Pons (tissue), 1 donor: ENCODE measurements at places on chromosomes 2 and 18.

DNA sequence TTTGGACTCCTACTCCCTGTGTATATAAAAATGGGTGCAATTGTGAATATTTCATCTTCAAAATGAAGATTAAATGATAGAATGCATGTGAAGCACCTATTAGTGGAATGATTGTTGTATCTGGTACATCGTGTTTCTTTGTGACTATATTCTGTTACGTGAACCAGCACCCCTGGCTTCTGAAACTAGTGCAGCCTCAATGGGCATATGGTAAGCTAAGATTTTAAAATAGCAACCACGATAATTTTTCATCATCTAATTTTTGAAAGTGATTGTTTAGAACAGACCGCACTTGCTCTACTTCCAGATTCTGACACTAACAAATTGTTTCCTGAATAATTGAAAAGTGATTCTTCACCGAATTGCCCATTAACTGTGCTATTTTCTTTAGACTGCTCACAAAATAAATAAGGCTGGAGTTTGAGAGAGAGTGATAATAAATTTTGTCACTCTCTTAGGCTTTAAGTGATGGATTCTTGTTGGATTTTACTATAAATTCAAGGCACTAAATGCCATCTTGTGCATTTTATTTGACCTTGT, 806.1 kb upstream of the LRATD1 start:
- no peak for DNase-seq

DNA sequence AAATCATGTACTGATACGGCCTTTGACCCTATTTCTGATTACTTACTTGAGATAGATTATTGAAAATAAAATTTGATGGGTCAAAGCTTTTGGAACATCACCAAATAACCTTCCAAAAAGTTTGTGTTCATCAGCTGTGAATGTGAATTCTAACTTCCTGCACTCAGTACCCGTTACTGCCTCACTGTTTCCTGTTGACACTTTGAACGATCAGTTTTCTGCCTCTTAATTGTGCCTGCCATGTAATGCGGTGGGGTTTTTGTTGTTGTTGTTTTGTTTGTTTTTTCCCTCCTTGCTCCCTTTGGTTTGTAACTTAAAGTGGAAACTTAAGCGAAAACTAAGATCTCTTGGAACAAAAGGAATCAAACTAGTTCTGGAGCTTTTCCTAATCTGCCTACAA, 18.9 kb downstream of the ATG16L1 start:
- DNase-seq: no peak

- DNase-seq: peak; percentile 76
Observed at GRCh38 chr2:31170071-31170698, 31.9 kb upstream of the GALNT14 start.

DNA sequence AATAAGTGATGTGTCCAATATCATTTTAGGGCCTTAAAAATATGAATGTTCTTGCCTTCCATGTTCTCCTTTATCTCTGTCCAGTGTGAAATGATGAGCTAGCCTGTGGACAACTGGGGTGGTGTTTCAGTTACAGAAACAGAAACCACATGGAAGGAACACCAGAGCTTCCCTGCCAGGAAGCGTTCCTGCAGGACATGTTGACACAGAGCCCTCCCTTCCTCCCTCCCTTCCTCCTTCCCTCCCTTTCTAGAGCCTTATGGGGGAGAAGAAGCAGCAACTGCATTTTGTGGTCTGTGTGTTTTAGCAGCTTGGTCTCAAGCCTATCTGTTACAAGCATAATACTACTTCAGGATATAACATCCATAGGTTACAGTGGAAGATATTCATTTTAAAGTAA, 539.7 kb upstream of the NETO1 start:
- DNase-seq: no peak

DNA sequence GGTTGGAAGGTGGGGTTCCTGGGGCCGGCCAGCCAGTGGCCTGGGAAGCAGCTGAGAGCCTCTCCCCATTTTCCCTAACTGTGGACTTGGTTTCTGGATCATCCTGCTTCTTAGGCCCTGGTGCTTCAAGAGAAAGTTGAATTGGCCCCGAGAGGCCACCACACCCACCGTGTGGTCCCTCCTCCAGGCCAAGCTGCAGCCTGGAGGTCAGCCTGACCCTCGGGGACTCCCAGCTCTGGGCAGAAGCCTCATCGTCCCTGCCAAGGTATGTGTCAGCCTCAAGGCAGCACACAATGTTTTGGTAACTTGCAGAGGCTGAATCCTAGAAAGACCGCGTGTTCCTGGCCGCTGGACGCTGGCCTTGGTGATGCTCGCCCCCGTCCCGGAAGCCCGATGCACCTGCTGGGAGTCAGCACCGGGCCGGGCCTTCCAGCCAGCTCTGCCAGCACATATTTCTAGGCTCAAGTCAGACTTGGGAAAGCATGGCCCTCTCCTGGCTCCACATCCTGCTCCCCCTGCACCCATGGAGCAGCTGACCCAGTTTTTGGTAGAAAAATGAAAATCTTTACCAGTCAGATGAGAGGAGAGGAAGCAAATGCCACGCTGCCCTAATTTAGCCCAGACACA, 72.6 kb downstream of the ACTR2 start:
- DNase-seq: peak; percentile 54

- no peak for DNase-seq
Observed at GRCh38 chr2:112615051-112615450, 30.6 kb downstream of the CHCHD5 start.

GRCh38 chr2:1771626-1772280, 27.4 kb upstream of the PXDN start:
- DNase-seq: no peak

- DNase-seq: peak; percentile 53
Observed at GRCh38 chr2:102449370-102449974, 23.6 kb upstream of the SLC9A4 start.

GRCh38 chr18:9547782-9548181, 66.6 kb downstream of the PPP4R1 start:
- DNase-seq: no peak

GRCh38 chr18:69616114-69616513, 215.4 kb downstream of the DOK6 start:
- DNase-seq: no peak

GRCh38 chr2:62216616-62217015, 20.7 kb downstream of the B3GNT2 start:
- no peak for DNase-seq

DNA sequence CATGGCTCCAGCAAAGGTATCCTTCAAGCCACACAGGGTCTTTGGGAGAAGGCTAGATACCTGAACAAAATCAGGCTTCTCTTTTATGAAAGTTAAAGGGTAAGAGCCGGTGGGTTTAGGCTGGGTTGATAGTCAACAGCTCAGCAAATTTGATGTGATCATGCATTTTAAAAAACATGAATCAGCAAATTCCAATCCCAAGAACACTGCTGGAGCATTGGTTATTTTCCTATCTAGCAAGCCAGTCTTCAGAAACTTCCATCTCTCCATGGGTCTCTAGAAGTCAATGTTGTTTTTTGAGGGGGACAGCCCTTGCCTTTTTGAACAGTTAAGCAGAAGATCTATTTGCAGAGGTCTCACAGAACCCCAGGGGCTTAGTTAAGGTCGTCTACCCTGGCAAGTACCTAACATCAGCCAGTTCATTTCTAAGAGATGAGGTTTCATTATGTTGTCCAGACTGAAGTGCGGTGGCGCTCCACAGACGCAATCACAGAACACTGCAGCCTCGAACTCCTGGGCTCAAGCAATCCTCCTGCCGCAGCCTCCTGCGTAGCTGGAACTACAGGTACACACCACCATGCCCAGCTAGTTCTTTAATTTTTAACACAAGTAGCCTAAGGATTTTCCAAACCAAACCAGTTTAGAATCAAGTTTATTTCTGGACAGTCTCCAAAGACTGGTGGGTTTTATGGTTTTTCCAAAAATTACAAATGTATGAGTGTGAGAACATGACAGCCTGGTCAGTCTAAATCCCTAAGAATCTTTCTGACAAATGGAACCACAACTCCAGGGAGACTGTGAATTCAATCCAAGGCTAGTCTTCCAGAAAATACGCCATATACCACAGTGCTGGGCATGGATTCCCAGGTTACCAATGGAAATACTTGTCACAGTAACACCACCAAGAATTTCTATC, 4.1 kb upstream of the ZCCHC2 start:
- DNase-seq: no peak

GRCh38 chr2:63764630-63765029, 77.1 kb upstream of the UGP2 start:
- DNase-seq: no peak

GRCh38 chr2:227447606-227448005, 24.4 kb upstream of the AGFG1 start:
- DNase-seq: no peak

DNA sequence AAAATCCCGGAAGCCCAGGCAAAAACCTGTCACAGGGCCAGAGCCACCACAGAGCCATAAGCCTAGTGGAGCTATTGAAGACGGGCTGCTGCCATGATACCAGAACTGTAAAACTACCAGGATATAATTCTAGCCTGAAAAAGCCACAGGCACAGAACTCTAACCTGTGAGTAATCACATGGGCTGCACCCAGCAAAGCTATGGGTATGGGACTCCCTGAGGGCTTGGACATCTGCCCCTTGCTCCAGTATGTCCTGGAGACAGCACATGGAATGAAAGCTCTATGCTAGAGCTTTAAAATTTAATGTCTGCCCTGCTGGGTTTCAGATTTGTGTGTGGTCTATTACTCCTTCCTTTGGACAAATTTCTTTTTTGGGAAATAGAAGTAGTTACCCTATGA, 2183.6 kb upstream of the CELF4 start:
- DNase-seq: no peak

GRCh38 chr2:97660044-97660774, 3.6 kb downstream of the ACTR1B start:
- DNase-seq: no peak

- no peak for DNase-seq
Observed at GRCh38 chr2:42566837-42567321, 1.6 kb upstream of the MTA3 start.

- no peak for DNase-seq
Observed at GRCh38 chr2:162244541-162245031, 1.3 kb upstream of the FAP start.

DNA sequence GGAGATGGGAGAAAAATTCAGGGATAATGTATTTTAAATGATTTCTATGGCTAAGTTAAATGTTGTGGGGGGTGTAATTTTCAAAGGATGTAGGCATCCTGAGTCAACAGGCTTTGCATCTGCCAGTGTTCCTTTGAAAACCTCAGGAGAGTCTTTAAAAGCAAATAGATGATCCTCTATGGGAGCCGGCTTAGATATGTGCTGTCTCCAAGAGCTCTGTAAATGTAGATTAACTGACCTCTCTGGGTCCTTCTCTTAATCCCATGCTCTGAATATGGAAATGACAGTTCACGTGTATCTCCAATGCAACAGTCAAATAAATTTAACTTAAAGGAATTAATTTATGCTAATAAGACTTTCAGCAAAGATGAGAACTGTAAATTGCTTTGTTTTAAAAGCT, 292.7 kb downstream of the ERBB4 start:
- no peak for DNase-seq

DNA sequence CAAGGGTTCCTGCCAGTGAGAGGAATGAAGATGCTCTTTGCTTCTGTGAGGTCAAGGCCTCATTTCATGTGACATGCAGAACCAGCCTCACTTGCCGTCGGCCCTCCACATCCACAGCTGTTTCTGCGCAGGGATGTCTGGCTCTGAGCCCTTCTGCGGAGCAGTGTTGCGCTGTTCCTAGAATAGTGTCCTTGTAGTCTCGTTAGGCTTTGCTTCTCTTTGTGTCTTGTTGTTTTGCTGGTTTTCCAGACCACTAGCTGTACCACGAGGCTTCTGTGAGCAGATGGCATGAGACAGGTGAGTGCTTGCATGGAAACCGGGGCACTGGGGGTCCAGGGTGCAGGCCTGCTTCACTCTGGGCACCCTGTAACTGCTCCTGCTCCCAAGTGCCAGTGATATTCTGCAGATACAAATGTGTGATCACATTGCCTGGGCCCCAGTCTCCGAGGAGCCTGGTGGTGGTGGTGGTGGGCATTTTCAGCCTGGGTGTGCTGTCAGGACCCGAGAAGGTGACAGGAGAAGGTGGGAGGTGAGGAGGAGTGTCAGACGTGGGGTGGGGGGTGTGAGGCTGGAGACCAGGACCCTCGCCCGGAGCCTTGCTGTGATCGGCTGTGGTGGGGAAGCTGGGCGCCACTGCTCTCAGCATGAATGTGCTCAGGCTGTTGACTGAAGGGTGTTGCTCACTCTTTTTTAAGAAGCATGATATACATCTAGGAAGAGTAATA, 34.3 kb downstream of the LDLRAD4 start:
- peak; percentile 70 for DNase-seq

DNA sequence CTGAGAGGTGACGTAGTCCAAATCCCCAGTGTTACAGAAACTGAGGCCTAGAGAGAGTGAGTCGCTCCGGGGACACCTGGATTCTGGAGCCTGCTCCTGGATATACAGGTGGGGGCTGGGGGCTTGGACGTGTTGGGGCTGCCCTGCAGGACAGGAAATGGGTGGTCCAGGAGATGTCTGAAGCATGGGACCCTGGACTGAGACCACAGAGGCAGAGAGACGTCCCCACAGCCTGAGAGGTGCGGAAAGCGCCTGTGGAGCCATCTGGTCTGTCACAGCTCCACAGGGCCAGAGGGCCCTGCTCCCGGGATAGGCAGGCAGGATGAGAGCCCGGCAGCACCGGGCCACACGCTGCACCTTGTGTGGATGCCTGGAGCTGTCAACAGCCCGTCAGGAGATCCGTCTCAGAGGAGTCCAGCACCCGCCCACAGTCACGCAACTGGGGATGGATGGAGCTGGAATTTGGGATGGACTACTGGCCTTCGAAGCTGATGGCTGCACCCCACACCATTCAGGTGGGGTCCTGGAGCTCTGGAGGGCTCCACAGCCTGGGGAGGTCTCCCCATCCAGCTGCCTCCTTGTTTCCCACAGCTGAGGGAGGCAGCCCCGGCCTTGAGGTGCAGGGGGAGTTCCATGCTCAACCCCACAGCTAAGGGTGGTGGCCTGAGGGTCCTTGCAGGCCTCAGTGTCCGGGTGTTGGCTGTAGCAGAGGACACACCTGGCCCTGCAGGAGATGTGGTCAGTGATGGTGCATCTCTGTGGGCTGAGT, 303.0 kb downstream of the NDUFA10 start:
- no peak for DNase-seq

DNA sequence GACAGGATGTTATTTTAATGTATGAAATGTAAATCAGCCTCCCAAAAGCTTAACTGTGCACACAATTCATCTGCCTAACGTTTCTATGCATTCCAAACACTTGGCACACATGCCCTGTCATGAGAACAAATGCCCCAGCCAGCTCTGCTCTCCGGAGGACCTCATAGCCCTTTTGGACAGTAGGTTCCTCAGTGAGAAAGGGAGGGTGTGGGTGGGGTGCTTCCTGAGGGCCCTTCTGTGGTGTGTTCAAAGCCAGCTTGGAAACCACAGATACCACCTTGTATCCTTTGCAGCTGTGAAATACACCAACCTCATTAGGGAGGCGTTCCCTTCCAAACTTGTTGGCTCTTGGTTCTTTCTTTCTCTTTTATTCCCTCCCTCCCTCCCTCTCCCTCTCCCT, 102.2 kb upstream of the ASB18 start:
- no peak for DNase-seq

- DNase-seq: no peak
Observed at GRCh38 chr2:151277067-151277466, 12.4 kb downstream of the NMI start.
